ENCODE measurements at places on chromosomes 1 and 21.

DNA sequence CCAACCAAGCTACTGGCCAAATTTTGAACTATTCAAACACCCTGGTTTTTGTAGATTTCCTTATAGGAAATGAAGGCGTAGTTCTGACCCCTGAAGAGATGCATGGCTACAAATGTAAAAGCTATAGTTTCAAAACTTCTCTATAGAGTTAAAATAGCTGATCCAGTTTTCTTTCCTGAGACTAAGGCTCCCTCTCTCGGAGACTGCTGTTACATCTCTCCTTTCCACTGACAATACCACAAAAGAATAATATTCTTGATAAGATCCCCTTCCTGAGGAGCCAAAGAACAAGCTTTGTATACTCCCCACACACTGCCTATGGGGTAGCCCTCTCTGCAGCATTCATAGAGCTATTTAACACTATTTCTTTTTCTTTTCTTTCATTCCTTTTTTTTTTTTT lies 6.7 kb upstream of the CFAP126 start:
- DNase-seq, result no peak

DNA sequence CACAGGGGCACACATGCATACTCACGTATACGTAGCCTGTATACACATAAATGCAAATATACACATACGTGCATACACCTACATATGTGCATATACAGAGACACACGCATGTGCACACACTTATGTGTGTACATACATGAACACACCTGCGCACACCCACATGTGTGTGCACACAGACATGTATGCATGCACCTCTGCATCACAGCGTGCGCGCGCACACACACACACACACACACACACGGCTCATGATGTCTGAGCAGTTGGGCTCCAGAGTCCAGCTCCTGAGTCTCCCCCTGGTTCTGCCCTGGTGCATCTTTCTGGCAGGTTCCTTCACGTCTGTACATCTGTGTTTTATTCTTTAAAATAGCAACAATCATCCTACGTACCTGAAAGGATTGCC lies 600.5 kb downstream of the NPHP4 start:
- DNase-seq, result no peak

- DNase-seq, result no peak
Measured at GRCh38 chr1:81605023-81605422, 195.7 kb upstream of the ADGRL2 start.

- no peak for DNase-seq
Measured at GRCh38 chr1:17485281-17485680, 45.8 kb upstream of the RCC2 start.

GRCh38 chr1:213194383-213194782 lies 143.3 kb downstream of the RPS6KC1 start:
- DNase-seq, result no peak

- DNase-seq, result no peak
Measured at GRCh38 chr1:51454554-51454953, 64.5 kb downstream of the EPS15 start.

GRCh38 chr1:100077531-100077930 lies 55.2 kb downstream of the SASS6 start:
- no peak for DNase-seq

Data from SIG-M5 (cell line).